ENCODE measurements at places on chromosomes 11 and 22. TPM values are rescaled to one million over a fixed set of nuclear protein-coding genes. Genes with fewer than 3 reads are reported as not detected.

DNA sequence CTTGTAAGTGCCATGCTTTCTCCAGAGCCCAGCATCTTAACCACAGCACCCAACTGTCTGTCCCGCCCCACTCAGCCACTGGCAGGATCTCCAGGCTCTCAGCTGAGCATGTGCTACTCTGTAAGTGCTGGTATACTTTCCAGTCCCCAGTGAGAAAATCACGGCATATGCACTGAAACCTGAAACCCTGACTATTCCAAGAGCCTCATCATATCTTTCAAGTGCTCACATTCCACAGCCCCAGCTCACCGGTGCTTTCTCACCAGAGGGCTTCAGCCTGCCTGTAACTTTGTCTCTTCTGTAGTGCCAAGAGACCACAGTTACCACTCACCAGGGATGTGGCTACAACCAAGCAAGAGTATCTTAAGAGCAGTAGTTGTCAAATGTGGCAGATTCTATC, 24.4 kb upstream of the PAMR1 start:
- DNase-seq, result no peak
- no peak overlapping the region for H3K27ac ChIP-seq
- no peaks in the 10 kb centered on the region for H3K36me3 ChIP-seq

GRCh38 chr11:115498354-115498753, 5.9 kb downstream of the CADM1 start:
- no peak for DNase-seq
- peaks cover 16% of the 10 kb centered on the region for H3K27me3 ChIP-seq
- no peaks in the 10 kb centered on the region for H3K36me3 ChIP-seq

GRCh38 chr22:42500161-42500835, 19.3 kb downstream of the RRP7A start:
- H3K36me3 ChIP-seq, result no peaks in the 10 kb centered on the region
- peak overlapping the region; percentile 57 for H3K4me3 ChIP-seq
- peaks cover 29% of the 10 kb centered on the region for H3K4me1 ChIP-seq
- H3K27me3 ChIP-seq, result no peaks in the 10 kb centered on the region

DNA sequence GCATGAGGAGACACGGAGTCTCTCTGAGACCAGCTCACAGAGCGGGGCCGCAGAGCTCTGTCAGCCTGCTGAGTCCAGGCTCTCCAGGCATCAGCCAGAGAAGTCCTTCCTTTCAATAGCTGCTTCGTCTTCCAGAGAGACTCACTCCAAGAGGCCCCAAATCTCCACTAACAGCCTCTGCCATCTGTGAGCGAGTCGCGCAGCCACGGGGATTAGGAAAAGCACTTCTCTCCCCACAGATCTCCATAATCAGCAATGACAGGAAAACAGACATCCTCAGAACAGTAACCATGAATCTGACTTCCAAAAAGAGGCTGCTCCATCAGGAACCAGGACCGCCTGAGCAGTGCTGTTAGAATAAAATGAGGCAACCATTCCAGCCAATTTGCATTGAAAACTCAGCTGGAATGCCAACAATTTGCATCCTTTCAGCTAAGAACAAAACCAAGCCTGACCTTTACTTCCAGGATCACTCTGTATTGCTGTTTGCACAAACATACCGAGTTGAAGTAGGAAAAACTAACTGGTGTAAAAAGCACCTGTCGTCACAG, 65.4 kb downstream of the SMCO4 start:
- H3K4me1 ChIP-seq, result peaks cover 53% of the 10 kb centered on the region
- H3K27ac ChIP-seq, result peak overlapping the region; percentile 98
- no peak for DNase-seq
- H3K36me3 ChIP-seq, result peaks cover 21% of the 10 kb centered on the region
- no peaks in the 10 kb centered on the region for H3K27me3 ChIP-seq
- peak overlapping the region; percentile 53 for H3K4me3 ChIP-seq

DNA sequence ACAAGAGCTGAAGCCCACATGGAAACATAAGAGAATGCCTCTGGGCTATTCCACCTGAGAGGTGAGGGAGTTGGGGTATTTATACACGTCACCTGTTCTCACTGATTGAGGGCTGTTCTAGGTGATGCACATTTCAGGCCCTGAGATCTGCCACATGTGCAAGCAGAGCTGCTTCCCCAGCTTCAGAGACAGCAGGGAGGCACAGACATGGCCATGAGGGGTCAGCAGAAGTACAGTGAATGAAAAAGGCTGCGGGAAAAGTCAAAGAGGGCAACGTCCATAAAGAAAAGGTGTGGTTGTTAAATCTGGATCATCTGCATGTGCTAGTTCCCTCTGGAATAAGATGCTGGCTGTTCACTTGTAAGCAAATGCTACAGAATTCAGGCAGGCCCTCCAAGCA, 75.4 kb downstream of the GAB4 start:
- no peaks in the 10 kb centered on the region for H3K4me1 ChIP-seq
- H3K4me3 ChIP-seq, result no peak overlapping the region
- no peak for DNase-seq
- peaks cover 28% of the 10 kb centered on the region for H3K36me3 ChIP-seq
- peaks cover 19% of the 10 kb centered on the region for H3K27me3 ChIP-seq

GRCh38 chr11:11978792-11979487, 29.5 kb downstream of the DKK3 start:
- no peak for DNase-seq
- no peak overlapping the region for H3K27ac ChIP-seq

DNA sequence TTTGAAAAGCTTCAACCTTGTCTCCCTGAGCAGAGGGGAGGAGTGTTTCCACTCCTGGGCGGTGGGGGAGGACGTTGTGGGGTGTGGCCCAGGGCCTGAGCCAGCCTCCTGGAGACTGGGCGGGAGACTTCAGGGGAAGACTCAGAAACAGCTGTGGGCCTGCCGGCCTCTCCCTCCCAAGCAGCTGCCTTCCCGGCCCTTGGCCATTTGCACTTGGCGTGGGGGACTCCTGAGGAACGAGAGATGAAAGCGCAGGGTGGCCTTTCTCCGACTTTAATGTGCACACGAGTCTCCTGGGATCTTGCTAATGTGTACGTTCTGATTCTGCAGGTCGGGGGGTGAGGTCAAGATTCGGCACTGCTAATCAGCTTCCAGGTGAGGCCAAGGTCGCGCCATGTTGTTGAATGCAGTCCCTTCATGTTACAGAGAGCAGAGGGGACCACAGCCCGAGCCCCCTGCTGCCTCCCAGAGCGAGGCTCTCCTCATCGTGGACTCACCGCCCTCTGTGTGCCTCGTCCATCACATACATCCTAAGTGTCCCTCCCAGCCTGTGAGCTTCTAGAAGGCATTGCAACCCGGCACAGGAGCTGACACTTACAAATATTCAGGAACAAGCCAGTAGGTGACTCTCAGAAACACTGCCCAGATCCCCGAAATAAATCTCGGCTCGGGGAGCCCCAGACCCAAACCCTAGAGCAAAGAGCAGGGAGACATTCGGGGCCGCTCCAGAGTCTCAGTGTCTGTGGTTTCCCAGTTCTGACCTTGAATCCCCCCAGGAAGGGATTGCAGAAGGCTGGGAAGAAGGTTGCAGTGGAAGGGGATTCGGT, 7.7 kb downstream of the LIF start:
- H3K27ac ChIP-seq, result no peak overlapping the region
- H3K4me1 ChIP-seq, result peaks cover 42% of the 10 kb centered on the region
- peaks cover 6% of the 10 kb centered on the region for H3K36me3 ChIP-seq
- H3K27me3 ChIP-seq, result no peaks in the 10 kb centered on the region
- DNase-seq, result peak; percentile 50

DNA sequence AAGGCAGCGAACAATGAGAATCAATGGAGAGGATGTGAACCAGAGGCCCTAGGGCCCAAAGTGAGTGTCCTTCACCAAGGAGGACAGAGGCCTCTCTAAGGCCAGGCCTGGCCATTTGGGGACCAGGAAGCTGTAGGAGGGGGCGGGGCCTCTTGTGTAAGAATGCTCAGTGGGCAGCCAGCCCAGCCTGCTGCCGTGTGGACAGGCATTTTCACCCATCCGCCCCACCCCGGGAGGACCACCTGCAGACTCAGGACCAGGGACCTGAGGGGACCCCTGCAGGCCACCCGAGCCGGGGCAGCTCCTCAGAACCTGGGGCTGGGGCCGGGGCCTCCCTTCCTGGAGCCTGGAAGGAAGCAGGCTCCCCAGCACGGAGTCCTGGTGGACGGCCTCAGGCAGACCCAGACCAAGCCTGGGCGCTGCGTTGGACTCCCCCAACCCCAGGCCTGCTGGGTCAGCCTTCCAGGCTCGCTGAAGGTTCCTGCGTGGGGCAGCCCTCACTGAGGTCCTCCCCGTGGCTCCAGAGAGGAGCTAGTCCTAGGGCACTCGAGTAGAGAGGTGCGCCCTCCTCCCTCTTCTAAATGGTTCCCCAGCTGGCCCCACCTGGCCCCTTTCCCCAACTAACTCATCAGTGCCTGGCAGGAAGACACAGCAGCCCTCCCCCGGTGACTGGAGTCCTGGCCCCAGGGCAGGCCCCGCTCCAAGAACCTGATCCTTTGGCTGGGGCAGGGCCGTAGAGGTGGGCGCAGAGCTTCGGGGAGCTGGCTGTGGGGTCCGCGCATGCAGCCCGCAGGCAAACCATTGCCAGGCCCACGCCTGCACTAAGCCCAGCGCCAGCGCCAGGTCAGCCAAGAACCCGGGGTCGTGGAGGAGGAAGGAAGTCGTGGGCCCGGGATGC, 1.5 kb upstream of the TRABD start:
- DNase-seq, result peak; percentile 50
- peaks cover 7% of the 10 kb centered on the region for H3K4me1 ChIP-seq
- H3K36me3 ChIP-seq, result no peaks in the 10 kb centered on the region
- no peaks in the 10 kb centered on the region for H3K27me3 ChIP-seq

GSTT2 gene
- total RNA-seq, result 1.1 TPM

DNAJB7 gene
- total RNA-seq, result not detected

TEAD1 gene
- total RNA-seq, result 79.9 TPM

YAP1 gene
- 98.9 TPM for total RNA-seq

Data from WTC11 (cell line).